Activated CD4-positive, alpha-beta T cell treated with anti-CD3 and anti-CD28 coated beads for 48 hours (primary cell): ENCODE measurements at places on chromosomes 7 and 10.

GRCh38 chr10:1102416-1102815 is 46.2 kb downstream of the WDR37 start:
- DNase-seq: peak; percentile 66

DNA sequence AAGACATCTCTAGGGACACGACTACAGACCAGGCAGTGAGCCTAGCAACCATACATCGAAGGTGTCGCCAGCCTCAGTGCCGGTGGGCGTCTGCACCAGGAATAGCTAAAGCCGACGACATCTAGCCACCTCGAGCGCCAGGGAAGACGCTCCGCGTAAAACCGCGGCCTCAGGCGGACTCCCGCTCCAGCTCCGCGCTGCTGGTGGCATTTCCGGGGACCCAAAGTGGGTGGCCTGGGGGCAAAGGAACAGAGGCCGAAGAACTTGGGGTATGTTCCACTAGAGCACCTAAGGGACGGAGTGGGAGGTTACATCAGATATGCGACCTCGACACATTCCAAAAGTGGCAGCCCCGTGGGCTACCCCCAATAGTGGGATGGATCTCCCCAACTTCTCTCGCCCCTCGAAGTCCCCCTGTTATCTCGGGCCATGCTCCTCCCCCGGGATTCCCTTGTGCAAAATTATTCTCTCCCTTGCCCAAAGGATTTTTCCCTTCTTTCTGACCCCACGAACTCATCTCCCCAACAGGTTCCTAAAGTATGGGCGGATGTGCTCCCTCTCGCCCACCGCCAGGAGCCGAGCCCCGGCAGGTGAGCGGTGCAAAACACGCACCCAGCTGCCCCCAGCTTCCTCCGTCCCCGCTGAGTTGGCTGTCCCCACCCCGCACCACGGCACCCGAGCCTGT is 1.2 kb downstream of the KCNMA1 start:
- DNase-seq: no peak

GRCh38 chr7:7178081-7178480 is 4.3 kb upstream of the C1GALT1 start:
- no peak for DNase-seq

GRCh38 chr10:100976906-100977305 is 7.6 kb downstream of the SEMA4G start:
- no peak for DNase-seq

DNA sequence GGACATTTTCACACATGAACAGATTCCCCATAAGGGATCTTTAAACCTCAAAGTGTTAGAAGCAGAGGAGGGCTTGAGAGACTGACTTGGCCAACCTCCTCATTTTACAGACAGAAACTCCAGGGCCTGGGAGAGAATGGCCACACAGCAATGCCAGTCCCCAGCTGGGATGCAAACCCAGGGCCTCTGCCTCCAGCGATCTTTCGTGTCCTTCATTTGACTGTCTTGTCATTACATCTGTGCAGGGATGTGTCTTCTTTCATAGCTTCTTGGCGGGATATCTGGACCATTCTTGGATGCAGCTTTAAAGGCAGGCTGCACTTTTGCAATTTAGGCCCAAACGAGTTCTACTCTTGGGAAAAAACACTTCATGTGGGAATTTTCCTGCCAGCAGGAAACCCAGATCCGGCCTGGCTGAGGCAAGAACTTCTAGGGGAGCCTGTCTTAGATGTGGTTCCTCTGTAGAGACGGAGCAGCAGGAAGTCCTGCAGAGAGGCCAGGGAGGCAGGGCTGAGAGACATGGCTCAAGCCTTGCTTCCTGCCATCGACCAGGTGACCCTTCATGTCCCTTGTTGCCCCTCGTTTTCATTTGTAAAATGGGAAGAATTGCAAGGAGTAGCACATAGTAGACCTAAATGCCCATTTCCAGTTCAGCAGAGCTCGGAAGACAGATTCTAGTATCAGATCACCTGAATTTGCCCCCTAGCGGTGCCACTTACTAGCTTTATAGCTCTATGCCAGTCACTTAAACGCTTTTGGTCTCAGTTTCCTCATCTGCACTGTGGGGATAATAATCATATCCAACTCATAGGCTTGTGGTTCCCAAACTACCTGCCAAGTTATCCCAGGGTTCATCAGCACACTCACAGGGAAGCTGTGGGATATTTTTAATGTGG is 43.9 kb upstream of the SLC29A3 start:
- DNase-seq: no peak

DNA sequence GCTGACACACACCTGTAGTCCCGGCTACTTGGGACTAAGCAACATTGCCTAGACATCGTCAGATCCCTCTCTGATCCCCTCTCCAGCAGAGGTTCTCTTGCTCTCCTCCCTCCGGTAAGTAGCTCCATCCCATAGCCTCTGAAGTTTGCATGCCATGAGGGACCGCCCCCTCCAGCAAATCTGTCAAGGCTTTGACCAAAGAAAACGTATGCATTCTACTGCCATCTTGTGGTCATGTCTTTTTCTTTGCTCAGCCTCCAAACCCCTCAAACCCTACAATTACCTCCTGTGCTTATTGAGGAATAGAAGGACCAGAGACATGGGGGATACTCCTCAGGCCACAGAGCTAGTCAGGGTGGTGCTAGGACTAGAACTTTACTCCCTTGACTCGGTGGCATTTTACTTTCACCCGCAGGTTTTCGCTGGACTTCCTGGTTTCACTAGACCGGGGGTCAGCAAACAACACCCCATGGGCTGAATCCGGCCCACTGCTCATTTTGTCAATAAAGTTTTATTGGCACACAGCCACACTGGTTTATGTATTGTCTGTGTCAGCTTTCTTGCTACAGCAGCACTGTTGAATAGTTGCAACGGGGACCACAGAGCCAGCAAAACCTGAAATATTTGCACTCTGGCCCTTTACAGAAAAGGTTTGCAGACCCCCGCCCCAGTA is 202.6 kb upstream of the FOXK1 start:
- DNase-seq: peak; percentile 27

GRCh38 chr7:84058311-84059076 is 136.1 kb downstream of the SEMA3A start:
- no peak for DNase-seq

DNA sequence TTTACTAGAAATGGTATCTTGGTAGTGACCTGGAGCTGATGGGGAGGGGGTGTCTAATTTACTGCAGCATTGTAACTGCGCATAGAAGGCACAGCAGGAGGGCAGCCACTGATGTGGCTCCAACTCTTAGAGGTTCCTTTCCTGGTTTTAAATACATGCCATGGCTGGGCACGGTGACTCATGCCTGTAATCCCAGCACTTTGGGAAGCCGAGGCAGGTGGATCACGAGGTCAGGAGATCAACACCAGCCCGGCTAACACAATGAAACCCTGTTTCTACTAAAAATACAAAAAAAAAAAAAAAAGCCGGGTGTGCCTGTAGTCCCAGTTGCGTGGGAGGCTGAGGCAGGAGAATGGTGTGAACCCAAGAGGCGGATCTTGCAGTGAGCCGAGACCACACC is 19.2 kb upstream of the SEC61G start:
- DNase-seq: no peak

DNA sequence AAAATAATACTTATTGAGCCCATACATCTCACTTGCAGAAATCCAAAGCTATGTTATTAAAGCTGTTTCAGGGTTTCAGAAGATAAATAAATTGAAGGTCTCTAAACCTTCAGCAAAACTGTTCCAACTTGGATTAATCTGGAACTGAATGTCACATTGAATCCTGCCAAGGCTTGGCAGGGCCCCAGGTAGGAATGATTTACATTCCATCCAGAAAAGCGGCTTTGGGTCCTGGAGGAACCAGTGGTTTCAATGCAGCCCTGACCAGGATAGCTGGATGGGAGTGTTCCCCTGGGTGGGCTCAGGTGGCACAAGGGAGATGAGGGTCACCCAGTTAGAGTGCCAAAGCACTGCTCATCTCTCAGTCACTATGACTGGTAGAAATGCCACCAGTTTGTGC is 37.0 kb upstream of the TMEM72 start:
- no peak for DNase-seq

DNA sequence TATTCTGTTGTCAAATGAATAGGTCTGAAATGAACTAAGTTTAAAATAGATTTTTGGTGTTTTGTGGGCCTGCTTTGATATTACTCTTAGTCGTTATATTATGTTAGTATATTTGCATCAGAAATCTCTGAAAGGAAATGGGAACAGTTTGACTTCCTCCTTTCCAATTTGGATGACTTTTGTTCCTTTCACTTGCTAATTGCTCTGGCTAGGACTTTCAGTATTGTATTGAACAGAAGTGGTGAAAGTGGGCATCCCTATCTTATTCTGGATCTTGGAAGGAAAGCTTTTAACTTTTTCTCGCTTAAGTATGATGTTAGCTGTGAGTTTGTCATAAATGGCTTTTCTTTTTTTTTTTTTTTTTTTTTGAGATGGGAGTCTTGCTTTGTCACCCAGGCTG is 273.6 kb upstream of the DKK1 start:
- DNase-seq: no peak

GRCh38 chr7:50696810-50697582 is 85.7 kb downstream of the GRB10 start:
- peak; percentile 17 for DNase-seq

DNA sequence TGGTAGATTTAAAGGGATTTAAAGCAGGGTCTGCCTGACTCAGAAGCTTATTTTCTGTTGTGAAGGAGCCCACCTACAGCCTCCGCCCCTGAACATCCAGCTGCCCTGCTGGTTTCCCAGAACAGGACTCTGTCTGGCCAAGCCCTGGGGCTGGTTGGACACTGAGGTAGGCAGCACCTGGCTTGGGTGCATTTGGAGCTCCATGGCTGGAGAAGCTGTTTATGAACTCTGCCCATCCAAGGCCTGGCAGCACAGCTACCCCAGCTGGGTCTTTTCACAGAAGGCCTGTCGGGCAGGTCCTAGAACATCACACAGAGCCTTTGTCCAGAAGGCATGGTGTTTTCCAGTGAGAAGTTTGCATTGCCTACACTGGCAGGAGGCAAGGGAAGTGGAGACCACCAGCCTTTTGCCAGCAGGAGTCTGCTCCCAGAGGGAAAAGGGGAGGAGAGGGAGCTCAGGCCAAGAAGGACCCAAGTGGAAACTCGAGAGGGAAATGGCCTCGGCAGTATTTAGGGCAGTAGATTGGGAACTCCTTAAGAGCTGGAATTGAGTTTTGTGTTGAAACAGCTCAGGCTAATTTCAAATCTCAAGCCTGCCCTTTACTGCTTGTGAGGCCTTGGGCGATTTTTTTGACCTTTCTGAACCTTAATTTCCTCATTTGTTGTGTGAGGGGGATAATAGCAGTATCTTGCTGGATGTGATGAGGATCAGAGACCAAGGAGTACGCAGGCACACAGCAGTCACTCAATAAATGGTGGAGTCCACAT is 12.3 kb upstream of the PDCD4 start:
- no peak for DNase-seq

GRCh38 chr10:28841625-28842024 is 164.3 kb downstream of the BAMBI start:
- no peak for DNase-seq

DNA sequence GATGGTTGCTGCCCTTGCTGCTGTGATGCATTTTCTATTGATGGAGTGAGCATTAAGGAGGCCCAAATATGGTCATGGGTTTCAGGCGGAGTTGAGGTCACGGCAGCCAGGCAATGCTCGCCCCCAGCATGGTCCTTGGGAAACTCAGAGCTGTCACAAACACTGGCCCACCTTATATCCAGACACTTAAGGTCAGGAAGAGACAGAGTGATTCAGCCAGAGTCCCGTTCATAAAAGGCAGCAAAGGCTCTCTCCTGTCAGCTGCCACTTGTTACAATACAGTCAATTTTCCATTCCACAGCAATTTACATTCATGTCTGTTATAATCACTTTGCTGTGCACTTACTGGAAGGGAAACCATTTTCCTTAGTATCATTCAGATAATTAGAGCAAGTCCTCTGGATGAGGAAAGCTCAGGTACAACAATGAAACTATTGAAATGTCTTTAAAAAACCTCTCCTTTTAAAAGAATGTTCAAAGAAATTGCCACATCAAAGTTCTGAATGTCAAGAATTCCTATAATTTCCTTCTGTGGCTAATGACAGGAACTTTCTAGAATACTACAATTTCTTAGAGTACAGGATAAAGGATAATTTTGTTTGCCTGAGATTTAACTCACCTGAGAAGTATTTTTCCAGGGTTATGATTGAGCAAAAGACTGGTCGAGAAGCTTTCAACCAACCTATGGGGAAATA is 14.8 kb upstream of the ANKRD1 start:
- no peak for DNase-seq

DNA sequence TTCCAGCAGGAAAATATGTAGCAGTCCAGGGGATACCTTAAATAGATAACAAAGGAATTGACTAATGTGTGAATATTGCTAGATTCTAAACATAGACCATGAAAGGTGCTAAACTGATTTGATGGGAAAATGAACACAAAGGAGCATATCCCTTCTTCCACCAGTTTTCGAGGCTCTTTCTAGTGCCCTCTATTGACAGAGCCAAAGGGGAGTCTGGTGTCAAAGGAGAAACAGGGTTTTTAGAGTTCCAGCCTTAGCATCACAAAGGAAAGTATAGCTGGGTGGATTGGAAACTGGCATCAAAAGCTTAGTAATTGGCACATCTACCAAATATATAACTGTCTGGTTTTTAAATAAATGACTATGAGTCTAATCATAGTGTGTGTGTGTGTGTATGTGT is 636.8 kb downstream of the ETV1 start:
- DNase-seq: no peak

DNA sequence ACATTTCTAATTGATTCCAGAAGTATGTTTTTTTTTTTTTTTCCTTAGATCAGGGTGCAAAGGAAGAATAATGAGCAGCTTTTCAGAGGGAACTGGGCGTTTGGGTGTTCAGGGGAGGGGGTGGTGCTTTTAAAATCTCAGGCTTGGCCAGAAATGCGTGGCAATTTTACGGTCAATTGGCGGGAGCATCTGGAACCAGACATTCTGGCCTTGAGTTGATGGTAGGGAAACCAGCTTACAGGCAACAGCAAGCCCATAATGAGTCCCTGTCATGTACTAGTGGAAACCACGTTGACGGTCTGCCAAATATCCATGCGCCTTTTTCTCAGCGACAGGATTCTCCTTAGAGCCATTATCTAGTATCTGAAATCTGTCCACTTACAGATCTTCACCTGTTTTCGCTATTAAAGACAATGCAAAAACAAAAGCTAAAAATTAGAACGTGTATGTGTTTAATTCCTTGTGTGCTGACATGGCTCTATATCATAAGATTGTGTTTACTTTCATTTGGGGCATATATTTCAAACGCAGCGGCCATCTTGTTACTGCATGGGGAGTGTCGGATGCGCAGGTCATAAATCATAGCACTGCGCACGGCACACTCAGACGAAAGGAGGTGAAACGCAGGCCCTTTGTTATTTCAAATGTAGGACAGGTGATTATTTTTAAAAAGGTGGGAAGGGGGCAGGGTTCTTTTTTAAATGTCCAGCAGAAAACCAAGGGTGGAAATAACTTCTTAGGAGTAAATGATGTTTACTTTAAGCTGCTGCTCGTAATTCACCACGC is 209.2 kb downstream of the AGMO start:
- DNase-seq: no peak

GRCh38 chr10:30963992-30964930 is 67.4 kb downstream of the ZNF438 start:
- no peak for DNase-seq

- DNase-seq: no peak
Measured at GRCh38 chr10:86862373-86862772, 95.0 kb downstream of the MMRN2 start.
